ENCODE measurements at places on chromosomes 5 and 9. TPM values are rescaled to one million over a fixed set of nuclear protein-coding genes. Genes with fewer than 3 reads are reported as not detected.

Gene CLINT1
- total RNA-seq: 166 TPM

Gene PCDHA12
- total RNA-seq: 10.0 TPM

Gene TLE1
- total RNA-seq: 70.1 TPM

Gene PTCH1
- 57.9 TPM for total RNA-seq

DNA sequence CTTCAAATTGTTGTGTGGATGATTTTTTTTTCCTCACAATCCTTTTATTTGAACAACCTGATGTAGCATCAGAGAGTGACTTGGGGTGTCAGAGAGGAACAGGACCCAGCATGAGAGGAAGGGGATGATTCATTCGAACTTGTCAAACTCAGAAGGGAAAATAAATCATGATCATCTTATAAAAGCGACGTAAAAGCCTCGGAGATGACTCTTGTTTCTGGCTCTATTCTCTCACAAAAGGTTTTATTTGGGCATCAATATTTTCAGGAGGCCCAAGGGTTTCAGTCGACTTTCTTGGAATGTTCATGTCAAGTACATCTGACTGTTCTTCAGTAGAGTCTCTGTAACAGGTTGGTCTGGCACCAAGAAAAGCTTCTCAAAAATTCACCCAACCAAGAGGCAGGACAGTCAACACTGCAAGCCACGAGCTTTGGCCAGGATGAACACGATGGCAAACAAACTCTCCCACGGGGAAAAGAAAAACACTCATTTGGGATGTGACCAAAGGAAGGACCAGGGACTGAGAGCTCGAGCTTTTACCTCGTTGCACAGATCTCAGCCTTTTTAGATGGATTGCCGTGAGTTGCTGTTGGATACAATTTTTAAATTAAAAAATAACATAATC, 55.1 kb downstream of the ANKH start:
- no peak for DNase-seq

DNA sequence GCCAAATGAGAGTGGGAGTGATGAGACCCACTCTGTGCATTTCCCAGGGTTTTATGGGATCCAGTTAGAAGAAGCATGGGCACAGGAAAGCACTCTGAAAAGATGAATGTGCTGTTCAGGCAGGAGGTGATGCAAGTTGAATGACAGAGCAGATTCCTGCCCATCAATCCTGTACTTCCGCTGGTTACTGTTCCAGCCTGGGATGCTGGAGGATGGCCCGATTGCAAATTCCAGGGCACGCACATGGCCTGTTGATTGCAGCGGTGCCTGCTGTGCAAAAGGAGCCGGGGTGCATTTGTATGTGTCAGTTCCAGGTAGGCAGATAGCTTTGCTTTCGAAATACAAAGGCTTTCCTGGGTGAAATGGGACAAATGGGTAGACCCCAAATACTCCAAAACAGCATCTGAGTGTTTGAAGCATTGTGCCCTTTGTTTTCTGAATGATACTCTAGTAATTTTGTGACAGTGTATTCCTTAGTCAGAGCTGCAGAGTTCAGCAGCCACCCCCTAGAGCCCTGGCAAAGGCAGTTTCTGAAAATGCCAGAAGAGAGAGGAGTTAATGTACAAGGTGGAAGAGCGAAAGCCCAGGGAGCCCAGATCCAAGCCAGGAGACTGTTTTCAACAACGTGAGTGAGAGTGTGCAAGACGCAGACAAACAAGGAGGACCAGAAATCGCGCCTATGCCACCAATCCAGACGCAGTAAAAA, 454.2 kb upstream of the CLINT1 start:
- DNase-seq: no peak

DNA sequence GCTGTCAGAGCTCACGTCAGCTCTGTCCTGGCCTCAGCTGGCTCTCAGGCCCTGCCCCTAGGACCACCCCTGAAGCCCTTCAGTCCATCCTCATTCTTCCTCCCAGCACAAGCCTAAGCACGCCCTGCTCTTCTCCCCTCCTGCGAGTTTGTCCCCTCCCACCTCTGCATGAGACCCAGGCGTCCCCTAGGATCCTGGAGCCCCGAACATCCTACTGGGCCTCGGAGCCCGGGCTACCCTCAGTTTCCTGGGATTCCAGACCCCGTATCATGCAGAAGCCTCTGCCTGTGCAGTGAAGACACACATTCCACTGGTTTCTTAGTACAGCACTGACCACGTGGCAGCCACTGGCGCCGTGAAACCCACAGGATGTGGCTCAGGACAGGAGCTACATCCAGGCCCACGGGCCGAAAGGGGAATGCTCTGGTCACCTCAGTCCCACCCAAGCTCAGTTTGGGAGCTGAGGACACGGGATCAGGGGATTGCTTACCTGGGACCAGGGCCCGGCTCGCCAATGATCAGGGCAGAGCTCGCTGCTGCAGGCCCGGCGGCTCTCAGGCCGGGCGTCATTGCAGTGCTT, 64.2 kb downstream of the ZNF354C start:
- DNase-seq: no peak

- no peak for DNase-seq
These were observed 59.4 kb upstream of the PTPN3 start for GRCh38 chr9:109557481-109557880.

- no peak for DNase-seq
These were observed 42.5 kb upstream of the PHF2 start for GRCh38 chr9:93533863-93534262.

GRCh38 chr5:39213447-39214207, 5.7 kb downstream of the FYB1 start:
- no peak for DNase-seq
